ENCODE measurements at places on chromosomes 7 and 10. TPM values are rescaled to one million over a fixed set of nuclear protein-coding genes. Genes with fewer than 3 reads are reported as not detected.

Gene TRIM4
- 29.5 TPM for total RNA-seq

Gene SPDYE2
- total RNA-seq: not detected

Gene ENTPD1
- 10.6 TPM for total RNA-seq

Gene TAC1
- not detected for total RNA-seq

Gene SMC3
- 20.0 TPM for total RNA-seq

Gene PTF1A
- total RNA-seq: not detected

Gene NMT2
- 61.0 TPM for total RNA-seq

Gene ZDHHC4
- total RNA-seq: 61.6 TPM

Gene MDFIC
- 81.3 TPM for total RNA-seq

Gene SVIL
- 36.9 TPM for total RNA-seq

Gene MMP21
- not detected for total RNA-seq

Gene INMT
- 1.5 TPM for total RNA-seq

Gene AGBL3
- total RNA-seq: 2.2 TPM

Gene ASZ1
- total RNA-seq: not detected

Gene TMEM139
- total RNA-seq: not detected

Gene SLC18A3
- total RNA-seq: not detected

Gene GPR37
- total RNA-seq: 0.29 TPM

Gene ITPRID1
- not detected for total RNA-seq

All from osteoblast (primary cell).